ENCODE measurements at places on chromosomes 2 and 18.

DNA sequence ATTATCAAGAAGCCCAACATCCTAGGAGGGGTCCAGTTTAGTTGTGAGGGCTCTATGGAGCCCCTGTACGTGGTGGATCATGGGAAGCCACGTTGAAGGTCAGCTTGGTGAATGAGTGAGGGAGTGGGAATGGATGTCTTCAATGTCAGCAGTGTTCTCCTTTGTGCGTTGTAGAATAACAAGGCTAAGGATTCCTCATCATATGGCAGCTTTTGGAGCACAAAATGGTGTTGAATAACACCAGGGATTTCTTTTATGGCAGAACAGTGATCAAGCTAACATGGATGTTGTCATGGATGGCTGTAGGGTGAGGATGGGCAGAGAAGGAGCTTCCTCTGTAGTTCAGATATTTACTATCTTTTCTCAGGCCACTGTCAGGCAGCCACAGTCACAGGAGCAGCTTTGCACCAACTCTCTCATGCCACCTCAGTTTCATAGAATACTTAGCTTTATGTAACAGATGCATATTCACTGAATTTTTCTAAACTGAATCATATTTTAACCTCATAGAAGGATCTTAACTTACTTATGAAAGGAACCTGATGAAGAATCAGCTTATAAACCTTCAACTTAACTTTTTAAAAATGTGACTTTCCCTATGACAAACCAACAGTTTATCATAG lies 284.5 kb upstream of the EPAS1 start:
- no peak for DNase-seq

DNA sequence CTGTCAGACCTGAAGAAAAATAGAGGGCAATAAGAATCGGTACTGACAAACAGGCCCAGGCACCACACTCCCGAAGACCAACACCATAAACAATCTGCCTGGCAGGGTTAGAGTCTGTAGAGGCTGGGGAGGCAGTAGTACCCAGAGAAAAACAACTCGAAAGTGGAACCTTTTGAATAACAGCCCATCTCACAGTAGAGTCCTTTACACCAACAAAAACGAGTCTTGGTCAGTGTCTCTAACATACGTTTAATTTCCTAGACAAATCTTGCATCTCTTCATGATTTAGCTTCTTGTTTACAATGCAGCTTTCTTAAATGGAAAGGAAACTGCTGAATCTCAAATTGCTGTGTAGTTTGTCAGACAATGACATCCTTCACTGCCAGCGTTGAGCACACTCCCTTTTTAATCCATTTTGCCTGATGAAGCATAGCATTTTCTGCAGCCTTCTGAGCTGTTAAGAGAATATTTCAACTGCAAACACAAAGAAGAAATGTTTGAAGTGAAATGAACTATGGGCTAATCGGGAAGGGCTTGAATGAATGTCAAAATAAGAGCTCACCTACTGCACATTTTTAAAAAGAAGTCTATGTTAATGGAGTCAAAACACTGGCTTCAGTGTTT lies 73.1 kb upstream of the DSG1 start:
- DNase-seq: no peak

GRCh38 chr2:210623506-210623905 lies 67.1 kb downstream of the CPS1 start:
- DNase-seq: no peak

DNA sequence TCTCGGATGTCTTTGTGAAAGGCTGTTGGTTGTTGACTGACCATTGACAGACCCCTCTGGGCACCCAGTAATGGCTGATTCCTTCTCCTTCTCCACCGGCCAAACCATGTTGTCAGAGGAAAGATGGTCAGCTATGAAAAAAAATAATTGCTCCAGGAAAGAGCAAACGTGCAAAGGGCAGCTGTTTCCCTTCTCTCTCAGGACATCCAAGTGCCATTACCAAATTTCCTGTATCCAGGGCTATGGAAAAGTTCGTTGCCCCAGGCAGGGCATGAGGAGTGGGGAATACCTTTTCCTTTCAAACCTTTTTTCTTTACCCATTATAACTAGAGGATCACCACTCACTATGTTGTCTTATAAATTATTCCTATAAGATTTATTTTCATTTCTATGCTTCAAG lies 321.5 kb upstream of the HNRNPA3 start:
- DNase-seq: no peak

GRCh38 chr2:47034973-47035609 lies 119.5 kb upstream of the MCFD2 start:
- no peak for DNase-seq

DNA sequence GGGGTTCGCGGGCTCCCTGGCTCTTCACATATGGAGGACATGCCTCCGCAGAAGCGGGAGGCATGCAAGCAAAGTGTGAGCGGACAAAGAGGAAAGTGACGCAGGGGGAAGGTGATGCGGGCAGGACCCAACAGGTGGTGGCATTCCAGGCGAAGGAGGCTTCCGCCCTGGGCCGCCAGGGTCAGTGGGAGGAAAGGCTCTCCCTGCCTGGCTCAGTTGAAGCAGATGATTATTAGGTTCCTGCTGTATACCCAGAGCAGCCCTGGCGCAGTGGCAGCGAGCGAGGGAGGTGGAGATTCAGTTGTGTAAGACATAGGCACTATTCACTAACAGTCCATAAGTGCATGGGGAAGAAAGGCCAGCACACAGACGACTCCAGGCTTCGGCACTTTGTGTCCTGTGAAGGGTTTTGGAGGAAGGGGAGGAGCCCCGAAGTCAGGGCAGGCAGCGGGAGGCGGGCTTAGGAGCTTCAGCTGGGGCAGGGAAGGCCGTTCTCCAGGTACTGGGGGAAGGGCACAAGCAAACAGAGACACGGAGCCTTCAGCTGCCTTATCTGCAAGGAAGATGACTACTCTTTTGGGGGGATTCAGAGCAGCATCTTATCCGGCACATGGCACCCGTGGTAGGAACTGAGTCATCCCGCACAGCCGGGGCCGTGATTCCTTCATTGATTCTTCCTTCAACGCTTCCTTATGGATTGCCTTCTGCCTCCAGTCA lies 89.8 kb downstream of the TGOLN2 start:
- DNase-seq: no peak

DNA sequence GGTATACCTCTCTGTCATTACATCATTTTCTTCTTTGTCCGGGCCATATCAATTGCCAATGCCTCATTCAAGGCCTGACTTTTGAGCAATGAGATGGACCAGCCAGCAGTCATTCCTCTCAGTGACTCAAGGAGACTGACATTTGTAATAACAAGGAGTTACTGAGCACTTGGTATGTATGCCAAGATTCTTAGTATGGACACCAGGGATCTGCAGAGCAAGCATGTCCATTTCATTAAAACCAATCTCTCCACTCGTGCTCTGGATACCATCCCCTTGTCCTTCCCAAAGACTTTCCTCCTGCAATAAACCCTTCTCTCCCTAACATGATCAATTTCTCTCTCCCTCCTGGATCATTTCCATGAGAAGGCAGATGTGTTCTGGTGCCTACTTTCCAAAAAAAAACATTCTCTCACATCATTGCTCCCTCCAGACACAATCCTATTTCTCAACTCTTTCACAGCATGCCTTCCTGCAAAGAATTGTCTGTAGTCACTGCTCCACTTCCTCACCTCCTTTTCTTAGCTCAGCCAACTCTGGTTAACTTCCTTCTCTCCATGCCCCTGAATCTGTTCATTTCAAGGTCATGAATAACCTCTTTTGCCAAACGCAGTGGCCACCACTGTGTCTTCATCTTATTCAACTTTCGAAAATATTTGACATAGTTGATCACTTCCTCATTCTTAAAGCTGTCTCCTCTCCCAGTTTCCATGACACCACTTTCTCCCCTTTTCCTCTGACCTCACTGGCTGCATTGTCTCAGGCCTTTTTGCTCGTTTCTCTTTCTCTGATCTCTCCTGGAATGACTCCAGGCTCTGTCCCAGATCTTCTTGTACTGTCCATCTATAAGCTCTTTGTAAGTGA lies 102.8 kb upstream of the CYP1B1 start:
- DNase-seq: peak; percentile 30

GRCh38 chr2:215413484-215413777 lies 22.4 kb downstream of the FN1 start:
- DNase-seq: no peak

GRCh38 chr2:14536976-14537375 lies 95.5 kb upstream of the LRATD1 start:
- no peak for DNase-seq

DNA sequence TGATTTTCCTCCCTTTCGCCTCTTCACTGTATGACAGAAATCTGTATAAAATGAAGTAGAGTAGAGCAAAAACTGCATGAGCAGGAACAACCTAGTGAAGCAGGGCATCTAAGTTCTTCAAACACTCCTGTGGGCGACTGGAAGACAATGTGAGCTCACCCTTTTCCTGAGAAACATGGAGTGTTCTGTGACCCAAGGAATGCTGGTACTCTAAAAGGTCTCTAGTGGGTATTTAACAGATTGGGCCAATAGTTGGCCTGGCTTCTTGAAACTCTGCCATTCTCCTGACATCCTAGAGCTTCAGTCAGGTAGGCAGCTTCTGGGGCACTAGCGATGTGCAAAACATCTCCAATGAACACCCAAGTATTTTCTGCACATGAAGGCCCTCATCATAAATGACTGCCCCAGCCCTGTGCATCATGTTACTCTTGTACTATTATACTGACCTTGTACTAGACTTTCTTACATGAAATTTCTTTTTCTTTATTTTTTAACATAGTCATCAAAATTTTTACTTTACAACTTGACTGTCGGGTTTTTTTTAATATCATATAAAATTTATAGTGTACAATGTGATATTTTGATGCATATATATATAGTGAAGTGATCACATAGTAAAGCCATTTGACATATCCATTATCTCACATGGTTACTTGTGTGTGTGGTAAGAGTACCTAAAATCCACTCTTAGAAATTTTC lies 294.6 kb upstream of the SESTD1 start:
- DNase-seq: no peak

- no peak for DNase-seq
These were observed 184.6 kb upstream of the ERBB4 start for GRCh38 chr2:212723226-212723625.

DNA sequence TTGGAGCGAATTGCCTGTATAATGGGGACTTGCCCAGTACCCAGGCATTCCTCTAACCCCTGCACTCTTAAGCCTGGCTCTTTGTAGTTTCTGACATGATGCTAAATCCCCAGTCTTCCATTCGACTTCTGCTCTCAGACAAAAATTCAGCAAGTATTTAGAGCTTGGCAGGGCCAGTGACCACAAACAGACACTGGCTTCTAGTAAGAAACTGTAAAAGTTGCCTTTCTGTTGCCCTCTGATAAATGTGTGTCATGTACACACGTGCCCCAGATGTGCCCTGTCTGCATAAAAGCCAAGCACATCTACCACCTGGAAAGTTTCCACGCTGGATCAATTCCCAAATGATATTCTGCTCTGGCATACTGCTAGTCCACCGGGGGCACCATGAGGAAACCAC lies 18.0 kb downstream of the PAX3 start:
- no peak for DNase-seq

DNA sequence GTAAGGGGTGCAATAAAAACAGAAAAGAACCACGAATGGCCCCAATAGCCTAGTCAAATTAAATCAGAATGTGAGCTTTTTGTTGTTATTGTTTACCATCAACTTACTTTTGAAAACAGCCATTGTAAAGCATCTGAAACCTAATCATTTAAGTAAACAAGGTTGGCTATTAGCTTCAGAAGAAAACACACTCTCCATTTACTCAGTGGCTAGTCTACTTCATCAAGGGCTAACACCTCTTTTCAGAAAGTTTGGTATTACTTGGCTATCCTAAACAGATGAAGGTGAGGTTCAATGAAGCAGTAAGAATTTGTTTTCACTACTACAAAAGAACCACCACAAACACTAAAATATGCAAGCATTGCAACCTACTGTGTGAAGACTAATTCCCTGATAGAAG lies 398.0 kb downstream of the CDH2 start:
- DNase-seq: no peak

- DNase-seq: no peak
These were observed 81.1 kb upstream of the ITGB6 start for GRCh38 chr2:160281213-160281612.

DNA sequence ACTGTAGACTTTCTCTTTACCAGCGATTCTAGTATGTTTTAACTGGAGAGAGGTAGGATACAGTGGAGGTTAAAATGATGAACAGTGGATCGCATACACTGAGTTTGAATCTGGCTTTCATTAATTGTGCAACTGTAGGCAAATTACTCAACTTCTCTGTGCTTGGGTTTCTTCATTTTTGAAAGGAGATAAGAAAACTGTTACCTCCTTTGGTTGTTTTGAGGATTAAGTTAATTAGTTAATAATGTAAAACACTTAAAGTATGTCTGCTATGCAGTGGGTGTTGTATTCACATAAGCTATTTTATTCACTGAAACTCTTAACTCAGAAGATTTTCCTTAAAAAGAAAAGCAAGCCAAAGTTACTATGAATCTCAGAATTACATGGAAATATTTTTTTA lies 111.8 kb upstream of the CYP20A1 start:
- no peak for DNase-seq

DNA sequence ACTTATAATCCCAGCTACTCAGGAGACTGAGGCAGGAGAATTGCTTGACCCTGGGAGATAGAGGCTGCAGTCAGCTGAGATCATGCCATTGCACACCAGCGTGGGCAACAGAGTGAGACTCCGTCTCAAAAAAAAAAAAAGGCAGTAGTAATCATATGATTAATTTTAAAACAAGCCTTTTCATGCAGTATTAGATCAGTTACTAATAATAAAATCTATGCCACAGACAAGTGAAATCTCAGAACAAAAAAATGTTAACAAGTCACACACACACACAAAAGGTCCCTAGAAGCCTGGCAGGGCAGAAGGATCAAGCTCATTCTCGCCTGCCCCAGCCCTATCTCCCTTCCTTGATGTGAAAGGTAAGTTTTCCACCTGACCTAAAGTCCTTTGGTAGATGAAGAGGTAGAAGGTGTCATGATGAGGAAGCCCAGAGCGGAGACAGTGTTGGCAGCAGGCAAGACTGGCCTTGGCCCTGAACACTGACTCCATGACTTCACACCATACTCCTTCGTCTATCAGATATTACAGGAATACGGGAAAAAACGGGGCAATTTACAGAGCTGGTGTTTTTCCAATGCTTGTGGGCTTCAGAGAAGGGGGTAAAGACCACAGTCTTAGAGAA lies 10.6 kb downstream of the KDSR start:
- no peak for DNase-seq

DNA sequence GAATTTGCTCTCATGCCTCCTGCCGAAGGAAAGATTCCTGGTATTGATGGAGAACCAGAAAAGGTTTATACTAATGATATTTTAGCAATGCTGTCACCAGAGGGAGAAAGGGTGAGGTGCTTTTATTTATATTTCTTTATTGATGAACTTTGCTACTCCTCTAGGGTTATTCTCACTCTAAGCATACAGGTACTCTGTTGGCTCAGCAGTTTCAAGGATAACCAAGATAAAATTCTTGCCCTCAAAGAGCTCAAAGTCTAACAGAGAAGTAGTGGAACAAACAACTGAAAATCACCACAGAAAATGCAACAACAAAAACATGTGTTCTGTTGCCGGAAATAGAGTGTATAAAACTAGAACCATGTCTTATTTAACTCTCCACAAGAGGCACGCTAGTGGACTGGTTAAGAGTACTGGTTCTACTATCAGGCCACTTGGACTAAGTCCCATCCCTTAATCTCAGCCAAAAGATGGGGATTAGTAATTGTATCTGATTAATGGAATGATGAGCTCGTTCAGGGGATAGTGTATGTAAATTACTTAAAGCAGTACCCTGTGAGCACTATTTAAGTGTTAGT lies 103.6 kb downstream of the DNAH6 start:
- no peak for DNase-seq

All from globus pallidus (tissue), 1 donor.